ENCODE measurements at places on chromosomes 5 and 9.

DNA sequence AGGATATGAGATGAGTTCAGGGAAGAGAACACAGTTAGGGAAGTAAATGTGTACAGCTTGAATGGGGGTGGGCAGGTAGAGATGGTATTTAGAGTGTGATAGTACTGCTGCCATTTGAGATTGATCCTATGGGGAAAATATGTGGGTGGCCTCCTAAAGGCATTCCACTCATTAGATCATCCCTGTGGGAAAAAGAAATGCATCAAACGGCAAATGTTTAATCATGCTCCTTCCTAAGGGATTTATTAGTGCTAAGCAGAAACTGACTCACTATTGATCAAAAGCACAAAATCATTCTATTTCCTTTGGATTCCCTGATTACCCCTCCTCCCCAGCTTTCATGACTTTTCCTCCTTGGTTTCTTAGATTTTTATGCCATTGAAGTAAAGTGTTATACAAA is 36.4 kb upstream of the SMC5 start:
- DNase-seq, result no peak

- no peak for DNase-seq
Observed at GRCh38 chr5:146667633-146668272, 151.8 kb upstream of the GPR151 start.

DNA sequence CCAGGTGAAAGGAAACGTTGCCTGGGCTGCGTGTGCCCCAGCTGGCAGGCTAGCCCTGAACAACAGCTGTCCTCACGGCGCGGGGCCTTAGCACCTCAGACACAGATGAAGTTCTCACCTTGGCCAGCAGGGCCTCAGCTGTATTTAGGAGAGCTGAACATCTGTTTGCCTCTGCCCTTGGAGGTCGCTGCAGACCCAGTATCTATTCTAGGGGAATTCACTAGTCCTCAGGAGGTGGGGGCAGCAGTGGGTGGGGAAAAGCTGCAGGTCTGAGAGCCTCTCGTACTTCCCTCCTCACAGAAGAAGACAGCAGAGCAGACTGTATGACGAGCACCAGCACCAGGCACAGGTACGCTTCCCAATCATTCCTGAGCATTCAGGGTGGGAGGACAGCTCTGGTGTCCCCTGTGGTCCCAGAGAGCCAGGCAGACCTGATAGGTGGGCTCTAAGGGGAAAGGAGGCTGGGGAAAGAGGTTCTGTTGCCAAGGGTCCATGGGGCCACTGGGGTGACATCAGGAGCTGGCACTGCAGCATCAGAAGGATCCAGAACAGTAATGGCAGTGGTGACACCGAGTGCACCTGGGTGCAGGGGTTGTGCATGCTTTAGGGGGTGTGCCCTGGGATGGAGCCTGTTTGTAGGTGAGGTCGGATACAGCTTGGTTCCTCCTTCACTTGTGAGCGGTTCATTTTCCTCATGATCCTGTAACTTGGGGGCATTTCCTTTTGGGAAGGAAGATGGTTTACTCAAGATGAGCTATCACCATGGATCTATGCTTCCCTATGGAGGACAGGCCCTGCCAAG is 13.8 kb downstream of the CD74 start:
- no peak for DNase-seq

DNA sequence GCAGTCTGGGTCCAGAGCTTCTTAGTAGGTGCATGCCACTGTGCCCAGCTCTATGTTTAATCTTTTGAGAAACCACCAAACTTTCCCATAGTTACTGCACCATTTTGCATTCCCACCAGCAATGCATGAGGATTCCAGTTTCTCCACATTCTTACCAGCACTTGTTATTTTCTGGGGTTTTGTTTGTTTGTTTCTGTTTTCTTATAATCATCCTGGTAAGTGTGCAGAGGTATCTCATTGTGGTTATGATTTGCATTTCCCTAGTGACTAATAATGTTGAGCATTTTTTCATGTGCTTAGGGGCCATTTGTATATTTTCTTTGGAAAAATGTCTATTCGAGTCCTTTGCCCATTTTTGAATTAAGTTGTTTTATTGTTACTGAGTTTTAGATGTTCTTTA is 11.4 kb downstream of the FOXE1 start:
- DNase-seq, result no peak

- DNase-seq, result no peak
Observed at GRCh38 chr5:107949688-107950341, 279.1 kb upstream of the EFNA5 start.

DNA sequence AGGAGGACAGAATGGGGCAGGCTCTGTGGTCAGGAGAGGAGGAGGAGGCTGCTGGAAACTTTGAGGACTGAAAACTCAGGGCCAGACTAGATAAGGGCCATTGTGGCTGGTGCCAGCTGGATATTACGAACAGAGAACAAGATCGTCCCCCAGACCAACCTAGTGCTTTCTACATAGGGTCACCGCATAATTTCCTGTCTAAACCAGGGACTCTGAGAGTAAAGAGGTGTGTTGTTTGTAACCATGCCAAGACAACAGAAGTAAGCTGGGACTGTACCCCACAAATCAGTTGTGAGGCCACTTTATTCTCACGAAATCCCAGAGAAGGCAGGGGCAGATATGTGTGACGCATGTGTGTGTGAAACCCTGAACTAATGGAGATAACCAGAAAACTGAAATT is 20.3 kb upstream of the GFPT2 start:
- no peak for DNase-seq

DNA sequence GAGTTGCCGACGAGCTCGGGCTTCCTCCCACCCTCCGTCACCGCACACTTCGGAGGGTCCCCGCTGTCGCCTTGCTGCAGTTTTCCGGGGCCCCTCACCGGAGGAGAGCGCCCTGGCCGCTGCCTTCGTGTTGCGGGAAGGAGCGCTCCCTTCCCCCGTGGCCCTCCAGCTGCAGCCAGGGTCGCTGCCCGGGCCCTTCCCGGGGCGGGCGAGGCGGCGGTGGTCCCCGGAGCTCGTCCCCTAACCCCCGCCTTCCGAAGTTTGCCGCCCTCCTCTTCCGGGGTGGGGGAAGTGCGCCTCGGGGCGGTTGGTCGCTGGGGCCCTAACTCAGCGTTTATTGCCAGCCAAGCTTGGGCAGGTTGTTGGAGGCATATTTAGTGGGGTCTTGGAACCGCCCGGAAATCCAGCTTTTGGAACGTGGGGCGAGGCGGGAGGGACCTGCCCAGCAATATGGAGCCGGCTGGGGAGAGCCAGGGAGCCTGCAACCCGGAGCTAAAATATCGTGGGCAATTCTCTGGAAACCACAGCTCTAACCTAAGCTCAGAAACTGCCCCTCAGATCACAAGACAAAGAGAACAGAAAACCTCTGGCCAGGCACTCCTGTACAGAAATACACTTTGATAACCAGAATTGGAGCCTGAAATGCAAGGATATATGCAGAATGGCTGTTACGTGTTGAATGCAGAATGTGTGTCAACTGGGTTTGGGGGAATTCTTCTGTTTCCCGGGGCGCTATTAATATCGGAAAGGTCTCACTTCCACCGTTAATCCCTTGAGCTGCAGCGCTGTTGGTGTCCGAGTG is 890 bp downstream of the PIK3R1 start:
- peak; percentile 75 for DNase-seq

DNA sequence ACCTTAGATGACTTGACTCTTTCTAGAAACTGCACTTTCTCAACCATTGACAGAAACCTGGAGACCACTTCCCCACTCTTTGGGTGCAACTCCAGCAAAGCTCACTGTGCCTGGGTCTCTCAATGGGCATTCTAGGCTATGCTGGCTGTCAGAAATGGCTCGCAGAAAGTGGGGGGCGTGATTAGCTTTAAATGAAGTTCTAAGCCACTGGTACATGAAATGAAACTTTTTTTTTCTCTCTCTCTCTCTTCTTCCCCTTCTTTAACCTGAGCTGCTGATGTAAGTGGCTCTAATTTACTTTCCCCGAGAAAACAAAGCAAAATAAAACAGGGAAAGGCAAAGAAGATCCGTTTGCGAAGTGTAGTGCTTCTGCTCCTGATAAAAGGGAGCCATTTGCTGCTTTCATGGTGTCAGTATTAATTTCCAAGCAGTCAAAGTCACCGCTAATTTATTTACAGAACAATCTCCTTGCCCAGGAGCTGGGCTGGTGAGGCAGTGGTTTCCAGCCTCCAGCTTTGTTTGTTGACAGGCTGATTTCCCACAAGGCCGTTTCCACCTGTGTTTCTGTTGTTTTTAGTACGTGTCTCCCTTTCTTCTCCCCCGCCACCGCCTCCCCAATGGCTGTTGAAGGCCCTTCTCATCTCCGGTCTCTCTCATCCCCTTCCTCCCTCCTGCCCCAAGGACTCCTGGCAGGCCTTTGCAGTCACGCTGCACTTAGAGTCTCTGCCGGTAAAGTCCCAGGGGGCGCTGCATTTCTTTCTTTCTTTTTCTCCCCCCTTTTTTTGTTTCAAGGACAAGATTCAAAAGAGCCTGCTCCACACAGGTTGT is 422.9 kb downstream of the EBF1 start:
- DNase-seq, result no peak

- DNase-seq, result no peak
Observed at GRCh38 chr9:12922224-12922866, 147.5 kb downstream of the LURAP1L start.

- DNase-seq, result no peak
Observed at GRCh38 chr5:167453246-167454030, 838.0 kb upstream of the WWC1 start.

GRCh38 chr9:79591458-79591857 is 19.7 kb downstream of the TLE4 start:
- no peak for DNase-seq

GRCh38 chr9:13395156-13395555 is 115.7 kb upstream of the MPDZ start:
- DNase-seq, result no peak

GRCh38 chr5:45642370-45642769 is 53.8 kb downstream of the HCN1 start:
- peak; percentile 14 for DNase-seq

DNA sequence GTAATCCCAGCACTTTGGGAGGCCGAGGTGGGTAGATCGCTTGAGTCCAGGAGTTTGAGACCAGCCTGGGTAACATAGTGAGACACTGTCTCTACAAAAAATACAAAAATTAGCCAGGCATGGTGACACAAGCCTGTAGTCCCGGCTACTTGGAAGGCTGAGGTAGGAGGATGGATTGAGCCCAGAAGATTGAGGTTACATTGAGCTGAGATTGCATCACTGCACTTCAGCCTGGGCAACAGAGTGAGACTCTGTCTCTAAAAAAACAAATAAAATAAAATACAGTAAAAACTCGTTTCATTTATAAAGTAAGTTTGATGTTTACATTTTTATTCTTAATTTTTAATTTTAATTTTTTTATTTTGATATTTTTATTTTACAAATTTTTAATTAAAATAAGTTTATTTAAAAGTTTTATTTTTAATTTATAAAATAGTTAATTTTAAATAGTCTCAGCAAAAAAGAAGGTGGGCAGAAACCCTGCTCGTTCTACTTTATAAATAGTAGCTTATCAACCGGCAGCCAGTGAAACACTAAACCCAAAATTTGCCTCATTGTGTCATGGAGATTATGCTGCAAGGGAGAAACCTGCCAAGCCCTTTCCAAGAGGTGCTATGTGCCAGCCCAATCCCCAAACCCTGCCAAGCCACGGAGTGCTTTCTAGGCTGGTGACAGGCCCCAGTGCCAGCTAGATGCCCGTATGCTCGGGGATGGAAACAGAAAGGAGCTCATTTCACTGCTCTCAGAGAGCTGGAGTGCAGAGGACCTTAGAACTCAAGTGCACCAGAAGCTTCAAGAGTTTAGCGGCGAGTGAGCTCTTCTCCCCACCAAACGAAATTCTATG is 38.9 kb downstream of the SERINC5 start:
- DNase-seq, result no peak
